ENCODE measurements at places on chromosomes 11 and 22. TPM values are rescaled to one million over a fixed set of nuclear protein-coding genes. Genes with fewer than 3 reads are reported as not detected.

The OR8D4 gene
- polyA plus RNA-seq: not detected

The KDM4D gene
- polyA plus RNA-seq: 0.63 TPM

The SLC2A11 gene
- 12.7 TPM for polyA plus RNA-seq

The ASPHD2 gene
- polyA plus RNA-seq: 0.38 TPM

The ME3 gene
- 9.3 TPM for polyA plus RNA-seq

The FAM76B gene
- polyA plus RNA-seq: 5.9 TPM

The IFITM2 gene
- 109 TPM for polyA plus RNA-seq

The OSBPL5 gene
- 3.4 TPM for polyA plus RNA-seq

The ZFTA gene
- 5.0 TPM for polyA plus RNA-seq

The HBG2 gene
- not detected for polyA plus RNA-seq

The GAB4 gene
- not detected for polyA plus RNA-seq

The BTBD18 gene
- not detected for polyA plus RNA-seq

The MUC2 gene
- 0.01 TPM for polyA plus RNA-seq

The SAMM50 gene
- 80.0 TPM for polyA plus RNA-seq

The OR10A6 gene
- not detected for polyA plus RNA-seq

The TAF1D gene
- polyA plus RNA-seq: 100 TPM

The CHID1 gene
- polyA plus RNA-seq: 40.4 TPM

The DRICH1 gene
- polyA plus RNA-seq: 0.07 TPM

The VWA5A gene
- 1.2 TPM for polyA plus RNA-seq

The MYEOV gene
- 0.12 TPM for polyA plus RNA-seq

The PTPRCAP gene
- polyA plus RNA-seq: 1.3 TPM

The PHOX2A gene
- not detected for polyA plus RNA-seq

The RPL27A gene
- polyA plus RNA-seq: 1,904 TPM

The EMID1 gene
- 0.59 TPM for polyA plus RNA-seq

The TNNI2 gene
- 3,259 TPM for polyA plus RNA-seq

The APOA1 gene
- 0.44 TPM for polyA plus RNA-seq

The DDTL gene
- polyA plus RNA-seq: 1.6 TPM

The UFD1 gene
- polyA plus RNA-seq: 226 TPM

The MRGPRE gene
- polyA plus RNA-seq: not detected

The RPLP2 gene
- polyA plus RNA-seq: 798 TPM

The CD59 gene
- 423 TPM for polyA plus RNA-seq

The MPZL2 gene
- 3.9 TPM for polyA plus RNA-seq

The ASCL2 gene
- polyA plus RNA-seq: not detected

The F2 gene
- polyA plus RNA-seq: not detected

The ACTN3 gene
- polyA plus RNA-seq: 8.7 TPM

The OR52E8 gene
- polyA plus RNA-seq: not detected

The WBP2NL gene
- polyA plus RNA-seq: 0.22 TPM

The HEPHL1 gene
- polyA plus RNA-seq: not detected

The FAM111B gene
- 0.04 TPM for polyA plus RNA-seq

The OR51B2 gene
- not detected for polyA plus RNA-seq

The OR10G8 gene
- polyA plus RNA-seq: not detected

The OR51T1 gene
- not detected for polyA plus RNA-seq

The YPEL1 gene
- 0.72 TPM for polyA plus RNA-seq

The TSSK2 gene
- polyA plus RNA-seq: 0.14 TPM

The PTPN5 gene
- polyA plus RNA-seq: 0.61 TPM
